Smooth muscle cell of the pulmonary artery (primary cell): ENCODE measurements at places on chromosomes 5 and 9. TPM values are rescaled to one million over a fixed set of nuclear protein-coding genes. Genes with fewer than 3 reads are reported as not detected.

PCDHGA9 gene
- 5.2 and 5.5 TPM in 2 replicates for total RNA-seq

LURAP1L gene
- 16.7 and 25.4 TPM in 2 replicates for total RNA-seq

IRX2 gene
- total RNA-seq = 0.69 and 1.8 TPM in 2 replicates

ADAMTS12 gene
- 27.1 and 49.7 TPM in 2 replicates for total RNA-seq

LVRN gene
- total RNA-seq = 0.20 and 0.36 TPM in 2 replicates
